ENCODE measurements at places on chromosomes 7 and 10.

- no peak for DNase-seq
Measured at GRCh38 chr10:124593431-124593985, 131.9 kb downstream of the LHPP start.

- no peak for DNase-seq
Measured at GRCh38 chr10:97356918-97357317, 22.4 kb upstream of the FRAT2 start.

- DNase-seq = no peak
Measured at GRCh38 chr7:23721456-23721855, 11.4 kb downstream of the STK31 start.

- DNase-seq = no peak
Measured at GRCh38 chr7:88628363-88629085, 131.0 kb upstream of the ZNF804B start.

GRCh38 chr7:41491308-41491707 lies 211.6 kb downstream of the INHBA start:
- DNase-seq = no peak

DNA sequence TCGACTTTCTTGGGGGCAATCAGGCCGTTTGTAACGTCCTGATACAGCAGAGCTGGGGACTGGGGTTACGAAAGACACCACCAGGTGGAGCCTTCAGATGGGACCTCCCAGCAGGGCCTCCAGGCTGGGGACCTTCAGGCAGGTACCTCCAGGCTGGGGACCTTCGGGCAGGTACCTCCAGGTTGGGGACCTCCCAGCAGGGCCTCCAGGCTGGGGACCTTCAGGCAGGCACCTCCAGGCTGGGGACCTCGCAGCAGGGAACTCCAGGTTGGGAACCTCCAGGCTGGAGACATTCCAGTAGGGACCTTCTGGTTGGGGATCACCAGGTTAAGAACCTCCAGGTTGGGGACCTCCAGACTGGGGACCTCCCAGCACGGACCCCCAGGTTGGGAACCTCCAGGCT lies 23.5 kb upstream of the GPR146 start:
- no peak for DNase-seq

DNA sequence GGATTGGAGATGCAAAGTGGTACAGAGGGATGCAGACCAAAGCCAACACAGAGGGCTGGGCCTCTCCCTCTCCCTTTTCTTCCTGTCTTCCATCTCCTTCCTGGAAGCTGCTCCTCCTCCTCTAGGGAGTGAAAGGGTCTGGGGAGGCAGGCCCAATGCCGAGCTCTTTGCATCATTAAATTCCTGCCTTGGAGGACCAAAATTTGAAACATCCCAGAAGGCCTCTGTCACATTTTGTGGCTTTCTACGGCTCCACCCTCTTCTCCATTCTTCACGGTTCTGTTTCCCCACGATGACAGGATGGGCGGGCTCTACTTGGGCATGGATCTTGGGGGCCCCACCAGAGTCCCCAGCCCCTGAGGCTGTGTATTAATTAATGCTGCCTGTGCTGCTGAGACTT lies 76.4 kb downstream of the NEURL1 start:
- no peak for DNase-seq

DNA sequence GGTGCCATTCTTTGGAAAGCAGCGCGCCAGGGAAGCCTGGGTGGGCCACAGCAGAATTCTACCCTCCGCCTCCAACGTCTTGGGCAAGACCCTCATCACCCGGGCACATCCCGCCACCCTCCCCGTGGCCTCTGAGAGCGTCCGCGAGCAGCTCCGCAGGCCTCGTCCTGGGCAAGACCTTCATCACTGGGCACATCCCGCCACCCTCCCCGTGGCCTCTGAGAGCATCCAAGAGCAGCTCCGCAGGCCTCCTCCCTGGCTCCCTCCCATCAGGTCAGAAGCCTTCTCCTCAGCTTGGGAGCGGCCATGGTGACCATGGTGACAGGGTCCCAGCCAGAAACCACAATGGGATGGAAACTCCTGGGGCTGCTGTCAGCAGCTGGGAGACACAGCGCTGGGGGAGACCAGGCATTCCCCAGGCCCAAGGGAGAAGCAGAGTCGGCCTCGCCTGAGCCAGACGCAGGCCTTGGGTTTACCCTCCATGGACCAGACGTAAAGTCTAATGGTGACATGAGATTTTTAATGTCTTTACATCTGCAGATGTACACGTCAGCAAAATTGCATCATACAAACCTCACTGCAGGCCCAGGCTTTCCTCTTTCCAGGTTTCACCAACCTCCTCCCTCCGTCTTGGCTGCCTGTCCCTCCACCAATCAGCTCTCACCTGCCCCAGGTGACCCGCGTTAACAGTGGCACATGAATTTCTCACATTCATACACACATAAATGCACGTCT lies 55.1 kb upstream of the PPP2R2D start:
- no peak for DNase-seq

DNA sequence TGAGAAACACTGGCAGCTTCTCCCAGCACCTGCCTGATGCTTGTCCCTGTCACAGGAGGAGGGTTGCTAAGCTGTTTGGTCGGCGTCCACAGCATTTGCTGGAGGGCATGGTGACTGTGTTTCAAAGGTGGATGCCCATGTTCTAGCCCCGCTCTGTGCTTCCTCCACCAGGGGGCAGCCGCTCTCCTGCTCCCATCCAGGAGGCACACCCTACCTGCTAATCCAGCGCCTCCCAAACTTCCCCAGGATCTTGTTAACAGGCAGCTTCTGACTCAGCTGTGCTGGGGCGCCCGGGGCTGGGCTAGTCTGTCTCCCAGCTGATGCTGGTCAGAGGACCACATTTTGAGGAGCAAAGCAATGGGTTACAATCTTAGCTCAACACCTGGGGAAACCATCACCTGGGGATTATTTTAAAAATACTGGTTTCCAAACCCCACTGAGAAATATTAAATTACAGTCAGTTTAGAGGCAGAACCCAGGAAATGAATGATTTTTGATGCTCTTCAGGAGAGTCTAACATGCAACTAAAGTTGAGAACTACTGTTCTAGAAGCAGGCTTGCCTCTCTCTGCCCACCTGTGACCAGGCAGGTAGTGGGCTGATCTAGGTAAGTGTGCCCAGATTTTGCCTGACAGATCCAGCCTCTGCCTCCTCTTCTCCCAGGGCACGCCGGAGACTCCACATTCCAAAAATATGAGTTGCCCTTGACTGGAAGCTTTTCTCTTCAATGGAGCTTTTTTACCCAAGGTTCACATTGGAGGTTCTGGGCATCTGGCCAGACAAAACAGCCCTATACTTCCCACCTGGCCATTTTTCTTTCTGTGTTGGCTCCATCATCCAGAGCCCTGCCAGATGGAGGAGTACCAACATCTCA lies 92.7 kb upstream of the GPR26 start:
- no peak for DNase-seq
